EH (cell line): ENCODE measurements at places on chromosomes 16 and 17.

DNA sequence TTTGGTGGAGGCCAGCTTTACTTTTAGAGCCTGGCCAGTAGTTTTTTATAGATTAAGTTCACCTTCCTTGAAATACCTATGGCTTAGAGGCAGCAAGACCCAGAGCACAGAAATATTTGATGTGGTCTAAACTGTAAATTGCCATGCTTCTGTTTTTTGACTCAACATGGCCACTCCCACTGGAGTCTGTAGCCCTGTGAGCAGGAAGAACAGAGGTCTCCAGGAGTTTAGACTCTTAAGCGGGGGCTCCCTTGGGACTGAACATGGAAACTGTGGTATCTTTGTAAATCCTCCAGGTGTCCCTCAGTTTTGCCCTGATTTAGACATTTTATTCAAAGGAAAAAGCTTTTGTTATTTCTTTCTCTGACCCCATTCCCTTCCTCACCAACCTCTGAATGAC lies 145.6 kb downstream of the FTO start:
- no peak for DNase-seq

- DNase-seq = no peak
Measured at GRCh38 chr17:1937461-1937860, 87.7 kb downstream of the RTN4RL1 start.

DNA sequence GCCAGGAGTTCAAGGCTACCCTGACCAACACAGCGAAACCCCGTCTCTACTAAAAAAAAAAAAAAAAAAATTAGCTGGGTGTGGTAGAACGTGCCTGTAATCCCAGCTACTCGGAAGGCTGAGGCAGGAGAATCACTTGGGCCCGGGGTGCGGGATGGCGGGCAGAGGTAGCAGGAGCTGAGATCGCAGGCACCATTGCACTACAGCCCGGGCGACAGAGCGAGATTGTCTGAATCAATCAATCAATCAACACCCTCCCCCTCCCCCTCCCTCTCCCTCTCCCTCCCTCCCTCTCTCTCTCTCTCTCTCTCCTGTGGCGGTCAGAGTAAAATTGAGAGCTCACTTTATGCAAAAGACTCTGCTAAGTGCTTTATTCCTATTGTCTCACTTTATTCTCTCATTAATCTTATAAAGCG lies 1.2 kb downstream of the HSDL1 start:
- DNase-seq = no peak

- peak; percentile 86 for DNase-seq
Measured at GRCh38 chr17:2213291-2213960, 90.2 kb downstream of the SMG6 start.

DNA sequence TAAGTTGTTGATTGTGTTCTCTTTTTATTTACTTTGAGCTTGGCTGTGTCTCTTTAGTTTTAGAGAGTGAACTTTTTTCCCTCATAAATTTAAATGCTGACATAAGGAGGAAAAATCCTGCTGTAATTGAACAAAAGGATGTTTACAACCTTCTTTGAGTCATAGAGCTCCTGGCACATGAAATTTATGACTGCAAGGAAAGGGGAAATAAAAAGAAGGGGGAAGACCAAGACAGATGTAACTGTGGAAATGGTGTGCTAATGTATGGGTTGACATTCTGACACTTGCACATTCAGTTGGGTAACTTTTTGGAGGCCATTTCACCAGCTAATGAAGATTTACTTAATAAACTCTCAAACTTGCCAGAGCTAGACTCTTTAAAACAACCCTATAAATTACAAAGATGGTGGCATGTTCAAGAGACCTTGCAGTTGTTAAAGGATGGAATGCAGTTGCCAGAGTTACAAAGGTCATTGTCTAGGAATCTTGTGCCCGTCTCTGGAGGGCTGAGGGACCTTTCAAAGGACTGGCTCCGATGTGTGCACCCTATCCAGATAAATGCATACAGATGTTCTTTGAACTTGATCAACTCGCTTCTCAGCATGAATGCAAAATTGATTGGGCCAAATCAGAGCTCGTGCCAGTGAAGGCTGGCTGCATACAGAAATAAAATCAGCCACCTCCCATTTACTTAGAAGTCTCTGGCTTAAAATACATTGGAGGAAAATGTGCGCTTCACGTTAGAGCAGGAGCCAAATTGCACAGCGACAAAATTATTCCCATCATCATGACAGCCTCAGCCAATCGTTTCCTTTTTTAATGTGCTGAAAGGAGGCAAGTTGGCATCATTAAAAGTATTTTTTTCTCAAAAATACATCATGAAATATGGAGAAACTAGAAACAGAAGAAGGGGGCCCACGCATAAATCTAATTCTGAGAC lies 289.0 kb upstream of the XYLT1 start:
- peak; percentile 53 for DNase-seq

DNA sequence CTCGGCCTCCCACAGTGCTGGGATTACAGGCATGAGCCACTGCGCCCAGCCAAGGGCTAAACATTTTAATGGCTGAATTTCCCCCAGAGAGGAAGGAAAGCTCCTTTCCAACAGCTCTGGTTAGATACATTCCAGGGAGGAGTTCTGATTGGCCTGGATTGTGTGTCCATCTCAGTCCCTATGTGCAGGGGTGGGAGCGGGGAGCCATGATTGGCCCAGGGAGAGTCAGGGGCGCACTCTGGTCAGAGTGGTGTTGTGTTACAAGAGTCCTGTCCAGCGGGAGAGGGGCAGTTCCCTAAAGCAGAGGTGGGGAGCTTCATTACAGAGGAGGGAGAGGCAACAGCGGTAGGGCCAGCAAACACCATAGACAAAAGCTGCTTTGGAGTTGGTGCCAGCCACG lies 75.0 kb downstream of the RAP1GAP2 start:
- DNase-seq = no peak

DNA sequence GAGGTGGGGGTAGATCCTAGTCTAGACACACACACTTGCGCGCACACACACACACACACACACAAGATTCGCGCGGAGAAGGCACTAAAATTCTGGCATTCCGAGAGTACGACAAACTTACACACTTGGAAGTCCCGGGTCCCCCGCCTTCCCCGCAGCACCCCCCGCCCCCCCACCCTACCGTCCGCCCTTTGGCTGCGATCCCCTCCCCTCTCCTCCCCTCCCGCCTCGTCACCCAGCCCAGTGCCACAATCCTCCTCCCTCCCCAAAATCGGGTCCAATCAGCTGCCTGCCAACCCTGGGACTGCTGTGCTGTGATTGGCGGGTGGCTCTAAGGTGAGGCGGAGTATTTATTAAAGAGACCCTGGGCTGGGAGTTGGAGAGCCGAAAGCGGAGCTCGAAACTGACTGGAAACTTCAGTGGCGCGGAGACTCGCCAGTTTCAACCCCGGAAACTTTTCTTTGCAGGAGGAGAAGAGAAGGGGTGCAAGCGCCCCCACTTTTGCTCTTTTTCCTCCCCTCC lies at the start of gene SOX9:
Gene SOX9, plus strand, starts transcription at position 379 of the 522 bp plus-strand sequence. CDS start 372 bp downstream, outside the sequence.
- peak; percentile 92 for DNase-seq

GRCh38 chr17:8664456-8665126 lies 34.1 kb upstream of the MYH10 start:
- DNase-seq = no peak

GRCh38 chr16:60776281-60776680 lies 1260.0 kb downstream of the CDH8 start:
- DNase-seq = no peak

DNA sequence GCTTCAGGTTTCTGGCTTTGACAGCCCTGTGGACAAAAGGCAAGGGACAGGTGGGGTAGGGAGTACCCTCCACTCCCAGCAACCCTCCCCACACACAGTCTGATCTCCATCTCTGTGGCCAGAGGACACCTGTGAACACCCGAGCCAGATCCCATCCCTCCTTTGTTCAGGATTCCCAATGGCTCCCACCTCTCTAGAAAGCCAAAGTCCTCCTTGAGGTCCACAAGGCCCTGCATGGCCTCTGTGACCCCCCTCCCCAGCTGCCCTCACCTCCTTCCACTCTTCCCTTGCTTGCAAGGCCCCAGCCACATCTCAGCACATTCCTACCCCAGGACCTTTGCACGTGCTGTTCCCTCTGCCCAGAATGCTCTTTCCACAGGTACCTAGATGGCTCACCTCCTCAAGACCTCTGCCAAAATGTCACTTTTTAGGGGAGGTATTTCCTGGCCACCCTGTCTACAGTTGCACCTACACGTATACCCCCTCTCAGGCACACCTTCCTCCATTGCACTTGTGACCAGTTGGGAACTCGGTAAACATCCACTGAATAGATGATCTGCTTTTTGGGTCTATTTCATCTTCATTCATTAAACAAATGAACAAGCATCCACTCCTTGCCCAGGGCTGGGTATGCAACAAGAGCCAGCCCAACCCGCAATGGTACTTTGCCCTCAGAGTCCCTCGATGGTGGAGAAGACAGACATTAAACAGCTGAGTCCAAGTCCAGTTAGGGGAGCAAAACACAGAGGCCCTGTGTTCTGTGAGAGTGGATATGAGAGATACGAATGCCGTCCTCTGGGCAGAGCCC lies 107.0 kb downstream of the CRLF3 start:
- DNase-seq = no peak

GRCh38 chr17:72481572-72481971 lies 360.8 kb downstream of the SOX9 start:
- no peak for DNase-seq

DNA sequence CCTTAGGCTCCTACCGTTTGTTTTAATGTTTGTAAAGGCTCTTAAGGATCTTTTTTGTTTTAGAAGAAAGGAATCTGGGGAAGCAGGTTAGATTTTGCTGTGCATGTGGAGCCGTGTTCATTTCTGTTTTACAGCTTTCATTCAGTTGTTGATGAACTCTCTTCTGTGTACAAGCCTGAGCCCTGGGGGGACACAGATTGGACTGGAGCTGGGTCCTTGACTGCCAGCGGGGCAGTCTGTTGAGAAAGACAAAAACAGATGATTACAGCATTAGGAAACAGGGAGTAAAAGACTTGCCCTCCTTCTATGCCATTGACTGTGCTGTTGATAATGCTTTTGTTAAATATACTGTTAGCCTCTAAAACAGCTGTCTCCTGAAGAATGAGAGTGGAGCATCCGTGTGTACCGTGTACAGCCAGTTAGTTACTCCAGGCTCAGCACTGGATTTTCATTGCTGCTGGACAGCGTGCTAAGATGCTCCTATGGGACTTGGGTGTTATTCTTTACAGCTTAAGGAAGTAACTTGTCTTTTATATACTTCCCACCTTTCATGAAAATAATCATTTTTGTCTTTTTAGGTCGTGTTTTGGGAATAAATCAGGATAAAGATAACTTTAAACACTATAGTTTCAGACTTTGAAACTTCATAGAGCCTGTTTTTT lies 3.2 kb downstream of the MAP1LC3B start:
- no peak for DNase-seq

DNA sequence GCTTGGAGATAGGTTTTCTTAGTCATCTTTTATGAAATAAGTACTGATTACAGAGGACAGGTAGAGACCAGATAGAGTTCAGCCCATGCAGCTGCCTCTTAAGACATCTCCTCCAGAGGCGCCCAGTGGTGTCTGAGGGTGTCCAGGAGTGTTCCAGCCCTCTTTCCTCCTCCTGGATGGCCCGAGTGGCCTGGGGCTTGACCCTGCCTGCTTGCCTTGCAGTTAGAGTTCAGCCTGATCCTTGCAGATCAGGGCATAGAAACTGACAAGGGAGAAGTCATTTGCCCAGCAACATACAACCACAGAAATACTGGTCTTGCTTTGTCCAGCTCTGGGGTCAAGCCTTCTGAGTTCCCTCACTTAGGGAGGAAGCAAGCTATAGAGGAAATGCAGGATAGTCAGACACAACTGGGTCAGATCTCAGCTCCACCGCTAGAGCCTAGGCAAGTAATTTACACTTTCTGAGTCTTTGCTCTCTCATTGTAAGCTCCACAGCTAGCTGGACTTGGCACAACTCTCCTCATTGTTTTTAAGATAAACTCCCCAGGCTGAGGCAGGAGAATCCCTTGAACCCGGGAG lies 3.6 kb upstream of the CCL1 start:
- no peak for DNase-seq

DNA sequence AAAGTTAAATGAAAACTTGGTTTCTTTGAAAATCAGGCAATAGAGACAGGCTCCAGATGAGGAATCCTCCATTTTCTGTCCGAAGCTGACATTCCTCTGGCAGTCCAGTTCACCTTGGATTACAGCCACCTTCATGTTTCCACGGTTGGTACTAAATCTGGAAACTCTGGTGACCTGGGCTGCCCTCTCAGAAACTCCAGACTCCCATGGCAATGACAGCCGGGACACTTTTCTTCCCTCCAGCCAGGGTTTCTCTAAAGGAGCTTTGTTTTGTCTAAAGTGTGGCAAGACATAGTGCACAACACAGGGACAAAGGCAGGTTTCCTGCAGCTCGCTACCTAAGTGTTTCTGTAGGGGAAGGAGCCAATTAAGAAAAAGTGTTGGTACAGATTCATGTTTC lies 36.0 kb downstream of the CLUAP1 start:
- no peak for DNase-seq

DNA sequence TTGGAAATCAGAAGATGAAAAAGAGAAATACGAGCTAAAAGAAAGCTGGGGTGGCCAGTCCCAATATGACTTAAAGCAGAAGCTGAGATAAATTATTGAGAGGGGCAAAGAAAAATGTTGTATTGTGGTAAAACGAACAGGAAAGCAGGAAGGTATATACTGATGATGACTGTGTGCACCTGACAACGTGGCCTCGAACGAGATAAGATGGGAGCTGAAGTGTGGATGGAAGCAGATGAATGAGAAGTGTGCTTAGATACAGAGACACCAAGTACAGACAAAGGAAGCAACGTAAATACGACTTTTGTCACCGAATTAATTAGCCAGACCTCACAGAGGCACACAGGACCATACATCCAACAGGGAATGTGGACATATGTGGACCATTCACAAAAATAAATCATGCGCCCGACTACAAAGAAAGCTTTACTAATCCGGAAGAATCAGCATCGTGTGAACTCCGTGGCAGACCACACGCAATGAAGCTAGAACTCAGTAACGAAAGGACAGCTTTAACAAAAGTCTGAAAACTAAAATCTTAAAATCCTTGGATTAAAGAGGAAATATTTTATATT lies 218.7 kb downstream of the RPTOR start:
- no peak for DNase-seq

GRCh38 chr16:3020247-3020603 lies at the start of gene TNFRSF12A:
TNFRSF12A (plus strand) TSS chr16:3020368; CDS start chr16:3020398, 30 bp downstream.
- DNase-seq = peak; percentile 85

- peak; percentile 34 for DNase-seq
Measured at GRCh38 chr17:30550512-30551273, 73.5 kb downstream of the GOSR1 start.

- no peak for DNase-seq
Measured at GRCh38 chr16:88297178-88297720, 85.5 kb upstream of the ZNF469 start.

GRCh38 chr17:29903471-29903870 lies 26.6 kb downstream of the SSH2 start:
- no peak for DNase-seq

DNA sequence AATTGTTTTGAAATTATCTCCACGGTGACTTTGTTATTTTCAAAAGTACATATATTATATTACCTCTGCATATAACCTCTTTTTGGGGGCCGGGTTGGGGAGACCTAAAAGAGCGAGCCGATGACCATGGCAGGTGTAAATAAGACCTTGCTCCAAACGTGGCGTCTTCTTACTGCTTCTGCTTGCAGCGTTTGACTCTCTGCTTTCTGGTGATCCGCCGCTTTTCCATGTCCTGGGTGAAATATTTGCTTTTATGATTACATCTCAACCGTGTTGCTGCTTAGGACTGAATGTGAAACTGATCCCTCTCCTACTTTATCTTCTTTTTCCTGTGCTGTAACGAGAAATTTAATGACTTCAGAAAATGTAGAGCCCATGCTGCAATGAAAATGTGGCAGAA lies 18.1 kb downstream of the ATMIN start:
- DNase-seq = no peak
